Endothelial cell of umbilical vein (primary cell): ENCODE measurements at places on chromosomes 3 and 15.

GRCh38 chr15:54803987-54804386 lies 392.8 kb downstream of the RSL24D1 start:
- no peak for DNase-seq

GRCh38 chr3:71130471-71131374 lies 452.8 kb downstream of the FOXP1 start:
- DNase-seq: peak; percentile 84

- no peak for DNase-seq
These were observed 43.8 kb upstream of the B3GALNT1 start for GRCh38 chr3:161148832-161149475.

GRCh38 chr15:96011136-96011535 lies 319.4 kb upstream of the NR2F2 start:
- DNase-seq: no peak

GRCh38 chr15:27665002-27665401 lies 434.1 kb downstream of the OCA2 start:
- no peak for DNase-seq

- no peak for DNase-seq
These were observed 58.6 kb downstream of the SIDT1 start for GRCh38 chr3:113590983-113591382.

DNA sequence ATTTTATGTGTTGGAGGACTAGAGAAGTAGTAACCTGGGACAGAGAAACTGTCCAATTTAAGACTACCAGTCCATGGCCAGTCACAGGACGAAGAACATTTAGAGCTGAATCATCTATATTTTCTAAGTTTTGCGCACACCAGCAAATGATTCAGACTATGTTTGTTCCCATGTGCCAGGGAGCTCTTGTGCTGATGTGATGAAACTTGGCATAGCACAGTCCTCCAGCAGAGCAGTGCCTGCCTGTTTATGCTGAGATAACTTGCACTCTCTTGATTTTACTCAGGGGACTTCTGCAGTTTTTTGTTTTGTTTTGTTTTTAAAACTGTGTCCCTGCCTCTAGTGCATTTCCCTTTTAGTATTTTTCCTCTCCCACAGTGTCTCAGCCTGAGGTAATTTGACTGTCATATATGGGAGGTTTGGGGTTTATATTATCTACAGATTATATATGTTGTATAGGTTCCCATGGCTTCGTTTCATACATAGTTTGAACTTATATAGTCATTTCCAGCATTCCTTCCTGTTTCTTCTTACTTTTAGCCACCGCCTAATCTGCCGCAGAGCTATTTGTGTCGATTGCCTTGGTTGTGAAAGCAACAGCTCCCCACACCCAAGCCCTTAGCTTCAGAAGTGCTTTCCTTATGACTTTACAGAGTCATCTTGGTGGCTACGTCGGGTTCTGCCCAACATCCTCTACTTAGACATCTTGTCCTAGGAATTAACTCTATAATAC lies 45.5 kb downstream of the PPM1L start:
- no peak for DNase-seq

GRCh38 chr3:16600780-16601536 lies 4.3 kb downstream of the DAZL start:
- peak; percentile 80 for DNase-seq

- peak; percentile 52 for DNase-seq
These were observed 11.3 kb upstream of the TMEM115 start for GRCh38 chr3:50370594-50370993.

- no peak for DNase-seq
These were observed 161.7 kb downstream of the OPA1 start for GRCh38 chr3:193754719-193755118.

GRCh38 chr3:100175637-100176280 lies 61.5 kb upstream of the FILIP1L start:
- DNase-seq: no peak

DNA sequence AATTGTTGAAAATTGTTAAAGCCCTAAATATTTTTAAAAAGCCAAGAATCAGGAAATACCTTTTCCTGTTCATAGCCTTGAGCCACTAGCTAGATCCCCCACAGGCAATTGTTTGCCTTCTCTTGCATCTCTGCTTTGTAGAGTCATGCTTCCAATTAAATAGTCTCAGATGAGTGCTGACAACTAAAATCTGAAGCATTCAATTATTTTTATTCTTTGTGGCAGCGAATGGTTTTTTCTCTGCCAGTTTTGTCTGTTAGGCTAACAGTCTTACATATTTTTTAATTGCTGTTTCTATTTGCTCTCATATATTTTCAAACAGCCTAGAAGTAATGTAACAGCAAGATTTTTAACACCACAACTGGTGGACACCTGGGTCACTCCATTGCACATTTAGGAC lies 277.1 kb upstream of the GBE1 start:
- peak; percentile 4 for DNase-seq

GRCh38 chr3:150444371-150444770 lies 36.3 kb downstream of the TSC22D2 start:
- no peak for DNase-seq

DNA sequence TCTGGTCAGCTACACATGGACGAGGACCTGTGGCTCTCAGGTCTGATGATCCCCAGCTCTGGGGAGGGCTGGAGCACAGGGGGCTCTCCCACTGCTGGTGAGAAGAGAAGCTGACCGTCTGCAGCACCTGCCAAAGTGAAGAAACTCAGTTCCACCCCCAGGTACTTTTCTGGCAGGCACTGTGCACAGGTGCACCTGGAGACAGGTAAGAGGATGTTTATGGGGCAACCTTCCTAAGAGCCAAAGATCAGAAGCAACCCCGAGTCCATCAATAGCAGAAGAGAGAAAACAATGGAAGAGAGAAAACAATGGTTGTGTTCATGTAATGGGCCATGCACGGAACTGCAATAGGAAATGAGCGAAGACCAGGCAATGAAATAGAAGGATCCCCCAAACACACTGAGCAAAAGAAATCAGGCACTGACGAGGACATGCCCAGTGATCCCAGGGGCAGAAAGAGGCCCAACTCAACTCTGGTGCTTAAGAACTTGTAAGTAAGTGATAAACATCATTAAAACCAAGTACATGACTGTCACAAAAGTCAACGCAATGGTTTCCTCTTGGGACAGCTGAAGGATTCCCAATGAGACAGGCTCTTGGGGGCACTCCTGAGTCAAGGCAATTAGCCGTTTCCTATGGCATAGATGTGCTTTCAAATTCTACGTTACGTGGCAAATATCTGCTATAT lies 95.0 kb upstream of the ALDH1A3 start:
- DNase-seq: no peak

GRCh38 chr15:70362886-70363285 lies 265.2 kb upstream of the TLE3 start:
- DNase-seq: peak; percentile 38

- DNase-seq: no peak
These were observed 15.3 kb downstream of the LRRC49 start for GRCh38 chr15:70907784-70908471.

DNA sequence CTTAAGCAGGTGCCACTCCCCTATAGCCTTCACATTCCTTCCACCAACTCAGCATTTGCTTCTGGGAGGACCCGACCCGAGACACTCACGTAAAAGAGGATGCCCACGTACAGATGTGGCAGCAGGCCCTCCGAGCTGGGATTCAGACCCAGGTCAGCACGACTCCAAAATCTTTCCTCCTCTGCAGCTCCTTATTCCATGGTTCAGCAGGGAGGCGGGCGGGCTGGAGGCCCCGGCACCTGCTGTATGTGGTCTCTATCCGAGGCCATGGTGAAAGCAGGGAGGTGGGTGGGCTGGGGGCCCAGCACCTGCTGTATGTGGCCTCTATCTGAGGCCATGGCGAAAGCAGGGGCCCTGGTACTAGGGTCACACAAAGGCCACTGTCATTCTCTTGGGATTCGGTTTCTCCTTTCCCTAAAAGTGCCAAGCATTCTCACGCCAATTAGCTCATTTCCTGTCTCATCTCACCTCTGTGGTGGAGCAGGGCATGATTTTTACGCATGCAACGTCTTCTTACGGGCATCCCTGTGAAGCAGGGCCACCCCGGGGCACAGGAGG lies 5.9 kb upstream of the MUC4 start:
- no peak for DNase-seq

DNA sequence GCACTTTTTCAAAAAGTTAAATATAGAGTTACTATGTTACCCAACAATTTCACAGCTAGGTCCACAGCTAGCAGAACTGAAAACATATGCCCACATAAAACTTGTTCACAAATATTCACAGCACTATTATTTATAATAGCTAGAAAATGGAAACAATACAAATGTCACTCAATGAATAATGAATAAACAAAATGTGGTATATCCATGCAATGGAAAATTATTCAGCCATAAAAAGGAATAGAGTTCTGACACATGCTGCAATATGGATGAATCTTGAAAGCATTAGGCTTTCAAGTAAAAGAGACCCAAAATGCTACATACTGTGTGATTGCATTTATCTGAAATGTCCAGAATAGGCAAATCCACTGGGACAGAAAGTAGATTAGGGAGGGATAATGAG lies 111.9 kb downstream of the MECOM start:
- DNase-seq: no peak

DNA sequence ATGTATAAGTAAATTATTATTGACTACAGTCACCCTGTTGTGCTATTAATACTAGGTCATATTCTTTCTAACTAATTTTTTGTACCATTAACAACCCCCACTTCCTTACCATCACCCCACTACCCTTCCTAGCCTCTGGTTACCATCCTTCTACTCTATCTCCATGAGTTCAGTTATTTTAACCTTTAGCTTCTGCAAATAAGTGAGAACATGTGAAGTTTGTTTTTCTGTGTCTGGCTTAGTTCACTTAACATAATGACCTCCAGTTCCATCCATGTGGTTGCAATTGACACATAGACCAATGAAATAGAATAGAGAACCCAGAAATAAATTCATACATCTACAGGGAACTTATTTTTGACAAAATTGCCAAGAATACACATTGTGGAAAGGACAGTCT lies 55.4 kb upstream of the CHRNB4 start:
- DNase-seq: no peak

GRCh38 chr15:68818769-68819494 lies 1.8 kb downstream of the ANP32A start:
- peak; percentile 53 for DNase-seq

DNA sequence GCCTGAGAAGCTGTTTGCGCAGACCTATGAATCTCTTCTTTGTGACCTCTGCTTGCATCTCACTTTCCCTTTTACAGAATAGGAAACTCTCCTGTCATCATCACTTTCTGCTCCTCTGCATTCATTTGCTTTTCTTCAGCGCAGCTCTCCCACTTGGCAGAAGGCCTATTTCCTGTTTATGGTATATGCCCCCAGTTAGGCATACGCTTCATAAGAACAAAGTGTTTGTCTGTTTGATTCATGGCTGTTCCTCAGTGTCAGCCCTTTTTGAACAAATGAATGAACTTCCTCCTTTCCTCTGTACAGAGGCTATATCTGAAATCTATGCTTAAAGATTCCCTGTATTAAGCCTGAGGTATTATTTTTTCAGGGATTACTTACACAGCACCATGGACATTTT lies 1216.9 kb upstream of the GBE1 start:
- DNase-seq: no peak

DNA sequence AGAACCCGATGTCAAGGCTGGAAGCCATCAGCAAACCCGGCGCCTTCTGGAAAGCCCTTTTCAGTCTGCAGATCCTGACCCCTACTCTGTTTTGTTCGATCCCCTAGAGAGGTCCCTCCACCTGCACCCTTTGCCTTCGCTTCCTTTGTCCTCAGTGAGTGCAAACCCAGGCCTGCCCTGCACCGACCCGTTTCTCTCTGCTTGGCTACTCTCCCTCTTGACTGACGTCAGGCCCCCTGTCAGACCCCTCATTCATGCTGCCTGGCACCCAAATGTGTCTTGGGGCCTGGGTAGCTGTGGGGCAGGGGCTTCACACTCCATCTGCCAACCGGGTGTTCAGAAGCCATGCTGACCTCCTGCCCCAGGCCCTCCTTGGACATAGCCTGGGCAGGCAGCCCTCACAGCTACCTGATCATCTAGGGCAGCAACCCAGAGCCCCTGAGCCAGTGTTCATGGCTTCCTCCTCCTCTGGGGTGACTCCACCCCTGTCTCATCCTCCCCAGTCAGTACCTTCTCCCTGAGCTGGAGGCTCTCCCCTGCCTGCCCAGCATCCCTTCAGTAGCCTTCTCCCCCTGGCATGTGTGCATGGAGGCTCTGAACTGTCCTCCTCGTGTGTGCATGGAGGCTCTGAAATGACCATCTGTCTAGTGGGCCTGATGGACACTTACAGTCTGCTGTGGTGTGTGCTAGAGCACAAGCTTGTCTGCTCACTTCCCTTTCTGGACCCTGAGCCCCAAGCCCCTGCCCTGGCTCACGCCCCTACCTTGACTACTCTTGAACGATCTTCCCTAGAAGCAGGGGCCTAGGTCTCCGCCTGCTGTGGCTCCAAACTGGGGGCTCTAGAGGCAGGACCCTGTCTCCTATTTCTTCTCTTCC lies 69.4 kb downstream of the EXOG start:
- no peak for DNase-seq

- DNase-seq: no peak
These were observed 390.6 kb upstream of the SEMA6D start for GRCh38 chr15:47326410-47327333.

GRCh38 chr3:77147836-77148578 lies 108.1 kb downstream of the ROBO2 start:
- no peak for DNase-seq

DNA sequence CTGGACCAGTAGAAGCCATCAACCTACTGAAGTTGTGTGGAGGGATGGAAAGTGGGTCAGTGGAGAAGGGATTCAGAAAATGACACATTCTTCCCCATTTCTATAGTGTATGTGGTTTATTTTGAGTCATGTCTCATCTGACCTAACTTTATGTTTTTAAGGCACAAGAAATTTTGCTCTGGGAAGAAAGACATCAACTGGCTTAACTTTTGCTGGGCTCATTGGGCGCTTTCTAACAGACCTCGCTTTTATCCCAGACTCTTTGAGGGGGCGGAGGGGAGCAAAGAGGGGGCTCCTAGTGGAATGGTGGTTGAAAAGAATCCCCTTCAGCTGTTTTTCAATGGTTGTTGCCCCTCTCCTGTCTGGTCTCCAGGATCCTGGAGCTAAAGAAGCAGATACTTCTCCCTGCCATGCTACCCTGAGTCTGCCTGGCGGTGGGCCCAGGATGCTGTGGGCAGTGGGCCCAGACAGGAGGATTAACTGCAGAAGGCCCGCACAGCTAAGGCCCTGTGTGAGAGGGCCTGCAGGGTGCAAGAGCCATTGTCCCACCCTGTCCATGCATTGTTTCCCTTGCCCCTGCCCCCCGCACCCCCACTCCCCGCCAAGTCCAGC lies 14.5 kb downstream of the CSRNP1 start:
- DNase-seq: no peak

DNA sequence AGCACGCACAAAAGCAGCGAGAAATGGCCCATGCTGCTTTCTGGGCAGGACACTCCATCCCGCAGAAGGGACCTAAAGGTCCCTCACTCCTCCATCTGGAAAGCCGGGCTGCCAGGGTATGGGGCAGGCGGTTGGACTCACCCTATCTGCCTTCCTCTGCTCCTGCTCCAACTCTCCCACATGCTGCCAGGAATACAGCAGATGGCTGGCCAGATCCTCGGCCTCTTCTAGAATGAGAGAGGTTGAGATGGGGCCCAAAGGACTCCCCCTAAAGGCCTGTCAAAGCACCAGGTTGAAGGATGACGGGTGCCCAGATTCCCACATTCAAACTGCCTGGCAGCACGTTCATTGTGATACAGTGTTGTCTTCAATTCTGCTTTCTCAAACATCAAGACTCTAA lies 85.1 kb upstream of the C2CD4B start:
- DNase-seq: no peak

GRCh38 chr3:112115806-112116383 lies 17.2 kb downstream of the GCSAM start:
- no peak for DNase-seq
